AG20443 (cell line): ENCODE measurements at places on chromosomes 5 and 9.

DNA sequence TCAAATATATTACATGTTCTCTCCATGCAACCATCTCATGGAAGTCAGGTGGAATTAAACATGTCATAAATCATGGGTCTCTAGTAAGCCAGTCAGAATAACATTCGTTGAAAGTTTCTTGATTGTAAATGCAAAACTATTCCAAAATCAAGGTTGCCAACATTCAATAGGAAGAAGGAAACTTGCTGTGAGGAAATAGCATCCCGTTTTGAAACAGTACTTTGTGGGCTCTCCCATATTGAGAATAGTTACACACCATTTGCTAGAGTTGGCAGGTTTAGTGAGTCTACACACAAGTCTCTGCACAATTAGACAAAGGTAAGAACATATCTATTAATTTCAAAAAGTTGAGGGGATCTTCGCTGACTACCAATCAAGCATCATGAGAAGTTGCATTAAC, 338.5 kb downstream of the GLIS3 start:
- DNase-seq, result no peak

GRCh38 chr9:32811246-32811645, 27.9 kb downstream of the TMEM215 start:
- DNase-seq, result no peak

DNA sequence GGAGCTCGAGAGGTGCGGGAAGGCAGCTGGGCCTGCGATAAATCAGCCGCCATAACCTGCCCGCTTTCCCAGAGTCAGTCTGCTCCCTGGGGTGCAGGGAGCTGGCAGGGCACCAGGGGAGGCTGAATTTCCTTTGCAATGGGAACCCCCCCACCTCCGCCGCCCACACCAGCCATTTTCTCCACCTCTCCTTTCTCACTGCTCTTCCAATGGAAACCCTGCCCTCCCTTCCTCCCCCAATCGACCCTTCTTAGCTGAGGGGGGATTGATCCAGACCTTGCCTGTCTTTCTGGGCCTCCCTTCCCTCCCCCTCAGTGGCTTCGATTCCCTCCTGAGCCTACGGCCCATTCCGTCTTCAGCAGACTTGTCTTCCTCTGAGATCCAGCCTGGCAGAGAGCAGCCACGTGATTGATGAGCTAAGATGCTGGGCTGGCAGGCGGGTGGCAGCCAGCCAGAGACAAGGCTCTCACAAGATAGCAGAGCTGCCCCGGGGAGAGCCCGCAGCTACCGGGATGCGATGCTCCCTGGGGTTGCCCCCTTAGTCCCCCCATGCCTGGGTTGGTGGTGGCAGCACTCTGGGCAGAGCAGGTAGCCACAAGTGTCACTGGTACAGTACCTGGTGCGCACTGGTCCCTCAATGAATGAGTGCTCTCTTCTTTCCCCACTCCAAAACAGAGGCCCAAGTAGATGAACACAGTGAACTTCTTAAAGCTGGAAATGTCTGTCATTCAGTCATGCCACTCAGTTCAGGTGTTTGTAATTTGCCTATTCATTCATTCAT, 53.7 kb upstream of the FABP6 start:
- no peak for DNase-seq

DNA sequence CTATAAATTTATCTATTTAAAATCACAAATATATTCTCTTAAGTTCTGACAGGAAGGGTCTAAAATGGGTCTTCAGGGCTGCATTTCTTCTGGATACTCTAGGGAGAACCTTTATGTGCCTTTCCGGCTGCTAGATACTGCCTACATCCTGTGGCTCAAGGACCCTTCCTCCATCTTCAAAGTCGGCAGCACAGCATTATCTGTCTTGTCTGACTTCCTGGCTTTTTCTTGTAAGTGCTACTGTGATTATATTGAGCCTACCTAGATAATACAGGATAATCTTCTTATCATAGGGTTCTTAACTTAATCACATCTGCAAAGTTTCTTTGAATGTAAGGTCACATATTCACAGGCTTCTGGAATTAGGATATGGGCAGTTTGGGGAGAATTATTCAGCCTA, 943.8 kb upstream of the TYRP1 start:
- DNase-seq, result no peak

- no peak for DNase-seq
Measured at GRCh38 chr9:107218829-107219485, 64.1 kb upstream of the RAD23B start.

- no peak for DNase-seq
Measured at GRCh38 chr9:37406603-37407401, 15.7 kb upstream of the GRHPR start.

DNA sequence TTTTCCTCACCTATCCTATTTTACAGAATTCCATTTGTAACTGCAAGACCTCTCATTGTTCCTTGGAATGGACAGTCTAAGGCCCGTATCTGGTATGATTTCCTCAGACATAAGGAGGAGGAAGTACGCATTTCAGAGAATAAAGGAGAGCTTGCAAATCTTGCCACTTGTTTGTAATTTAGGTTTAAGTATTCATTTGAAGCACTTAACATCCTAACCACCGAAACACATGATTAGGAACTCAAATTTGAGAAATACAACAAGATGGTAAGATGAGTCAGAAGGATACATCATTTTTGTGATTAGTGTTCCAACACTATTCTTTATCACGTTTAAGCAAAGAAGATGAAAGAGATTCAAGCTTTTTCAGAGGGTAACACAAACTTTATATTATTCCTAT, 3.9 kb upstream of the ZCCHC9 start:
- DNase-seq, result no peak
